ENCODE measurements at places on chromosomes 6 and 20.

- peak; percentile 42 for DNase-seq
Measured at GRCh38 chr20:36950414-36951197, 902 bp downstream of the SAMHD1 start.

- no peak for DNase-seq
Measured at GRCh38 chr6:2575236-2575635, 175.5 kb downstream of the MYLK4 start.

DNA sequence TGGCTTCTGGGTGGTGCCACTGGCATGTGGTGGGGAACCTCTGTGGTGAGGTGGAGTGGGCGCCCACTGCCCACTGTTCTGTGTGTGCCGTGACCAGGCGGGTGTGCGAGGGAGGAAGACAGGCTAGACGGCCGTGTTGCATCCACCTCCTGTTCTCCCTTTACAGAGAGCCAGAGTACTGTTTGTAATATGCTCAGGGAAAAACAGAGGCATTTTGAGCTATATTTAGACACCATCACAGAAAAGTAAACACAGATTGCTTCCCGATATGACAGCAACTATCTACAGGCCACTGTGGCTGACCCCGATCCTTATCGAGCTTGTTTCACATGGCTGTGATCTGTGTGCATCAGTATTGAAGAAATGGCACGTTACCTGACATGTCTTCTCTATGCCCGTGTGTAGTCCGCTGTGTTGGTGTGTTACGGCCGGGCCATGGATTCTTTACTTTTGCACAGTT, 45.6 kb downstream of the ARID1B start:
- no peak for DNase-seq

DNA sequence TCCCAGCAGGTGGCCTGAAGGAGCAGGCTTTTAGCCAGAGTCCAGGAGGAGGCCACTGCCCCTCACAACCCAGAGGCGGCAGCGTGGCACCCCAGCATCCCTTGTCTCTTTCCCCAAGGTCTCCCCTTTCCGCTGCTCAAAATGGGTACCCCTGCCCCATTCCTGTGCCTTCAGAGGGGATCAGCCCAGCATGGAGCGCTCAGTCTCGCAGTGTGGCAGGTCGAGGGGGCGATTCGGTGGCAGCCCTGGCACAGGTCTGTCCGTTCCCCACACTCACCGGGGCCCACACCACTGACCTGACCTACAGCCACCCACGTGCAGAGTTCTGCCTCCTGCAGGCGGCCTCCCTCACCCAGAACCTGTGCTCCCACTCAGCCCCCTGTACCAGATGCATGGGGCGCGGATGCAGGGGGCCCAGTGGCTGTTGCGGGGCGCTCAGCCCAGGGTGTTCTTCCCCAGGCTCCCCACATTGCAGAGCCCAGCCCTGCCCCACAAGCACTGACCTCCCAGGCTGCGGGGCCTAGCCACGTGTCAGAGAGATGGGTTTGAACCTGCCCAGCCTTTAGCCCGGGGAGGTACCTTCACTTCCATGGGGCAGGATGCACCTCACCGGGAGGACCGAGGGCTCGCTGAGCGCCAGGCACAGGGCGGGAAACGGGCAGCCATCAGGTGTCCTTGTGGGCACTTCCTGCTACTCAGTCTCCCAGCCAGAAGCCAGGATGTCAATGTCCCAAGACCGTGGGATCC, 41.8 kb downstream of the DSTN start:
- no peak for DNase-seq

DNA sequence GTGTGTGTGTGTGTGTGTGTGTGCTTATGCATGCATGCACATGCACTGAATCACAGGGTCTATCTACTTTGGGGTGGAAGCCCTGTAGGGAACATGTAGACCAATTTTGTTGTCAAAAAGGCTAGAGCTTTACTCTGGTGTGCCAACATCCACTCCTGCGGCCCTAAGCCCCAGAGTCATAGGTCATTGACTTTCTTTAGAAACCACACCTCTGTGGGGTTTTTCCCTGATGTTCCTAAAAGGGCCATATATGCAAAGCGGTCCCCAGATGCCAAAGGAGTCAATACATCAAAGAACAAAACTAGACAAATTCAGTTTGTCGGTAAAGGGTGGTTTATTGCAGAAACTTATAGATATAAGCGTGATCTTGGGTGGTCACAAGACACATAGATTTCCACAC, 29.8 kb upstream of the SLC2A12 start:
- no peak for DNase-seq
